ENCODE measurements at places on chromosomes 1 and 21.

GRCh38 chr1:34896612-34897011 is 32.8 kb downstream of the DLGAP3 start:
- no peak for DNase-seq

DNA sequence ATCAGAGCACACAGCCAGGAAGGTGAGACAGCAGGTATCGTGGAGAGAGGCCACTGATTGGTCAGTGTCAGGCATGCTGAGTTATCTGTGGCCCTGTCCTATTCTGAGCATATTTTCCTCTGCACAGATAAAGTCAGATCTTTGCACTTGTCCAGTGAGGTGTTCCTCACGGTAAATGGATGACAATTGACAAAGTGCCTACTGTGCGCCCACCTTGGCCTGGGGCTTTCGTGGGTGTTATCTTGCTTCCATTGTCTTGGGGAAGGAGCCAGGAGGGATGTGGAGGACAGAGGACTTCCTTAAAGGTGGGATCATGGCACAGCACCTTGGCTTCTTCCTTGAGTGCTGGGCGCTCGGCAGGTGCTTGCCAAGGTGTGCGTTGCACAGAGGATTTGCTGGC is 46.0 kb upstream of the WNT4 start:
- no peak for DNase-seq

GRCh38 chr1:39317910-39318633 is 113.6 kb downstream of the MACF1 start:
- no peak for DNase-seq

GRCh38 chr1:87542697-87543096 is 214.0 kb downstream of the LMO4 start:
- no peak for DNase-seq

DNA sequence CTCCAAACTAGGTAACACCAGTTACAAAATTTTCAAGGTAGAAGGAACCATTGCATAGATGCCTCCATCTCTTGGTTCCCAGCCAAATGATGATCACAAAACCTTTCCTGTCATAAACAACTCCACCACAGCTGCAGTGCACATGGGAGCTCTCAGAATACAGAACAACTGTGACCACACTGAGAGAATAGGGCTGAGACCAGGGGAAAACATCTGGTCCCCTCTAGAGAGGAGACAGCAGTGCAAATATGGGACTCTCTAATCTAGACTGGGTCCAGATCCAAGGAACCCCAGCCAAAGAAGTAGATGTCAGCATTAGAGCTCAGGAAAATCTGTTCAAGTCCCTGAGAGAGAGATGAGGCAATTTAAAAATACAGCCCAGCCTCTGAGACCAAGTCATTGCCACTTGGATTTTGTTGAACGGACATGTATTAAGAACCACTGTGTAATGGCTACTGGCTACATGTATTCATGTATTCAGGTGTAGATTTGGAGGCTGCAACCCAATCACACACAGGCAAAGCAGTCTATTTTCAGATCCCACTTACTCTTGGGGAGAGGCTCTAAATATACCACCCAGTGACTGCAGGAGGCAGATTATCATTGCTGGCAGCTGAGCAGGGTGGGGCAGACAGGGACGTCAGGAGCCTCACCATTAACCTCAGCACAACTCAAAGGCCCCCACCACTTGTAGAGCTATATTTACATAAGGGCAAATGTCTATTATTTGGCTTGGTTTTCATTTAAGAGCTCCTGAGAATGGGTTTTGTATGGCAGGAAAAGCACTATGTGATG is 7.6 kb upstream of the RXRG start:
- no peak for DNase-seq

DNA sequence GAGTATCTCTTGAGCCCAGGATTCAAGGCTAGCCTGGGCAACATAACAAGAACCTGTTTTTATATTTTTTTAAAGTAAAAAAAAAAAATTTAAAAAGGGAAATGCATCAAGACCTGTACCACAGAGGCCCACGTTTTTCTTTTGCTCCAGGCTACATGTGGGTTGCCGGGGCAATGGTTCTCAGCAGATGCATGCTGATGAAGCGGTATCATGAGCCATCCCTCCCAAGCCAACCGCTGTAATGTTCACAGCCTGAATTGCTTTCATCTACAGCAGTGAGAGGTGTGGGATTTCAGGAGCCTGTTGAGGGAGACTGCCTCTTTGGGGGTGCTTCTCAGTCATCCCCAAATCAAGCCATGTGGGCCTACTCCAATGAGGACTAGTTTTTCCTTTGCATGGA is 60.5 kb downstream of the CD58 start:
- no peak for DNase-seq

GRCh38 chr1:12565966-12566352 is 52.1 kb downstream of the DHRS3 start:
- no peak for DNase-seq

GRCh38 chr1:4668743-4669700 is 14.6 kb downstream of the AJAP1 start:
- DNase-seq, result no peak

DNA sequence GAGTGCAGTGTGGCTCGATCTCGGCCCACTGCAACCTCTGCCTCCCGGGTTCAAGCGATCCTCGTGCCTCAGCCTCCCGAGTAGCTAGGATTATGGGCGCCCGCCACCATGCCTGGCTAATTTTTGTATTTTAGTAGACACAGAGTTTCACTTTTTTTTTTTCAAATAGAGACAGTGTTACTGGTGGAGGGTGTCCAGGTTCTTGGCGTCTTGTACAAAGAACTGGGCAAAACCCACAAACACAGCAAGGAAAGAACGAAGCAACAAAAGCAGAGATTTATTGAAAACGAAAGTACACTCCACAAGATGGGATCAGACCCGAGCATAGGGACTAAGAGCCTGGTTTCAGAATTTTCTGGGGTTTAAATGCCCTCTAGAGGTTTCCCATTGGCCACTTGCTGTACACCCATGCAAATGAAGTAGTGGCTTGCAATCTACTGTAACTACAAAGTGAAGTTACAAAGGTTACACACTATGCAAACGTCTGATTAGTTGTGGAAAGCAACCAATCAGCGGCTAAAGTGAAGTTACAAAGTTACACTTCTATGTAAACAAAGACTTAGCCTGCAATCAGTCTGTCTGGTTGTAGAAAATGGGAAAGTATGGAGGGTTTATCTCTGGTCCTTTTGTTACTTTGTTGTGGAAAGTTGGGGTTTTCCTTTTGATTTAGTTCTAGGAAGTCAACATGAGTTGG is 199.1 kb downstream of the DYRK1A start:
- no peak for DNase-seq

- no peak for DNase-seq
Measured at GRCh38 chr1:162404550-162405160, 7.3 kb downstream of the SH2D1B start.
